Thyroid gland (tissue), 4 donors: ENCODE measurements at places on chromosomes 3 and 15. TPM values are rescaled to one million over a fixed set of nuclear protein-coding genes. Genes with fewer than 3 reads are reported as not detected.
A peak's percentile ranks its signal among the peaks of the same experiment; 100 is the strongest.

- H3K27me3 ChIP-seq = no peaks in the 10 kb centered on the region
- no peaks in the 10 kb centered on the region for H3K4me1 ChIP-seq
- H3K36me3 ChIP-seq = peaks cover 5% of the 10 kb centered on the region
- no peak overlapping the region for H3K4me3 ChIP-seq
- H3K27ac ChIP-seq = no peak overlapping the region
- no peak for DNase-seq
Observed at GRCh38 chr3:141610939-141611338, 124.1 kb downstream of the RASA2 start.

- H3K27ac ChIP-seq = peak overlapping the region; percentile 99
- DNase-seq = no peak
- peaks cover 71% of the 10 kb centered on the region for H3K4me1 ChIP-seq
- no peaks in the 10 kb centered on the region for H3K36me3 ChIP-seq
- no peak overlapping the region for H3K4me3 ChIP-seq
Observed at GRCh38 chr15:60391722-60392315, 6.0 kb downstream of the ANXA2 start.

DNA sequence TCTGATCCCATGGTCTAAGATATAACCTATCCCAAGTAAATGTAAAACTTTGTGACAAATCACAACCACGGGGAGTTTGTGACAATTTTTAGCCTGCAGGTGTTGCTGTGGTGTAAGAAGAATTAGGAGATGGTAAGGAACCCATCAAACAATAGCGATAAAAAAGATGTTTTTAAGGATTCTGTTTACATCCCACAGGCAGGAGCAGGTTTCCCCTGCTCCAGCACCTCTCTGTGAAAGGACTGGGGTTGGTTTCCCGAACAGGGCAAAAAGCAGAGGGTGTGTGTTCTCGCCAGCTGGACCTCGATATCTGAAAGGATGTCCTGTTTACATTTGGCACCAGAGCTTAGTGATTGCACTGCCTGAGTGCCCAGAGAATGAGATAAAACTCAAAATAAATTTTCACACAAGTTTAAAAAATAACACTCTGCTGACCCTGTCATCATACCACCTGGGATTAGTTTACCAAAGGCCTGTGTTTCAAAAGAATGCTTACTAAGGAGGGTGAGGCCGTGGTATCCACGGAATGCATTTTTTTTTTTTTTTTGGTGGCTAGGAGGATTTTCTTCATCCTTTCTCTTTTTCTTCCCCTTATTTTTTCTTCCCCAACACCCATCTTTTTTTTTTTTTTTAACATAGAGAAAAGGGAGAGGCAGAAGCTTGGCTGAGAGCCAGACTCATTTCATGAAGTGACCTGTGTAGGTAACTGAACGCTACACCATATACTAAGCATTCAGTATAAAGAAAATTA is 151.8 kb upstream of the DPH6 start:
- H3K27ac ChIP-seq = no peak overlapping the region
- H3K27me3 ChIP-seq = no peaks in the 10 kb centered on the region
- no peak for DNase-seq
- H3K4me1 ChIP-seq = peaks cover 3% of the 10 kb centered on the region

DNA sequence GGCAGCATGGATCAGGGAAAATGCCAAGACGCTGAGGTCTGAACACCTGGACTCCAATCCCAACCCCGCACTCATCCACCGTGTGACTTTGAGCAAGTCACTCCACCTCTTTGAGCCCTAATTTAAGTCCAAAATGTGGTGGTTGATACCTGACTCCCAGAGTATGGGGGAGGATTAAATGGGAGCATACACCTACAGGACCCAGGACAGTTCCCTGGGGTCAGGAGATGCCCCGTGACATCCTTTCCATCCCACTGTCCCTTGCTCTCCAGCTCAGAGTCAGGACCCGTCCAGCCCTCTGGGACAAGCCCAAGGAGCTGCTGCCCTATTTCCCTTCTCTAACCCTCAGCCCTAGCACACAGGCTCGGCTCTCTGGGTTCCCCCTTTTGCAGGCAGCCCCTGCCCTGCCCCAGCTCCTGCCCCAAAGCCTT is 276.4 kb downstream of the XXYLT1 start:
- H3K36me3 ChIP-seq = no peaks in the 10 kb centered on the region
- H3K4me1 ChIP-seq = no peaks in the 10 kb centered on the region
- H3K27ac ChIP-seq = no peak overlapping the region
- H3K27me3 ChIP-seq = no peaks in the 10 kb centered on the region
- H3K4me3 ChIP-seq = no peak overlapping the region
- no peak for DNase-seq

- H3K4me1 ChIP-seq = peaks cover 7% of the 10 kb centered on the region
- H3K36me3 ChIP-seq = no peaks in the 10 kb centered on the region
- no peak overlapping the region for H3K27ac ChIP-seq
- H3K4me3 ChIP-seq = no peak overlapping the region
- H3K27me3 ChIP-seq = no peaks in the 10 kb centered on the region
Observed at GRCh38 chr3:161213644-161214043, 7.5 kb upstream of the NMD3 start.

DNA sequence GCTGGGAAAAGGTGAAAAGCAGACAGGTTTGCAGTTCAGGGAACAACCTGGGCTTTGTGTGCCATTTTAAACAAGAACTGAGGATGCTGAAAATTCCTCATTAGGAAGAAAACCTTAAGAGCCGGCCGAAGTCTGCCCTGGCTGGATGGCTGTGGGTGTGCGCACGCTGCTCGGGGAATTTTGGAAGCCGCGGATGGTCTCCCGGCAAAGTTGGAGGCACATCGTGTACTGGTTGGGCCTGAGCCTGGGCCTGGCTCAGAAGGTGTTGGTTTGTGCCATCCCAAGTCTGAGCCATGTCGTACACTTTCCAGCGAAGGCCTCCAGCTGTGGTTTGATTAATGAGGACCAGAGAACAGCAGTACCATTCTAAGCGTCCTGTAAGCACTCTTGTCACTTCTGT is 188.2 kb downstream of the ATP10A start:
- H3K27me3 ChIP-seq = peaks cover 4% of the 10 kb centered on the region
- no peak overlapping the region for H3K27ac ChIP-seq
- H3K4me1 ChIP-seq = peaks cover 11% of the 10 kb centered on the region
- no peaks in the 10 kb centered on the region for H3K36me3 ChIP-seq

DNA sequence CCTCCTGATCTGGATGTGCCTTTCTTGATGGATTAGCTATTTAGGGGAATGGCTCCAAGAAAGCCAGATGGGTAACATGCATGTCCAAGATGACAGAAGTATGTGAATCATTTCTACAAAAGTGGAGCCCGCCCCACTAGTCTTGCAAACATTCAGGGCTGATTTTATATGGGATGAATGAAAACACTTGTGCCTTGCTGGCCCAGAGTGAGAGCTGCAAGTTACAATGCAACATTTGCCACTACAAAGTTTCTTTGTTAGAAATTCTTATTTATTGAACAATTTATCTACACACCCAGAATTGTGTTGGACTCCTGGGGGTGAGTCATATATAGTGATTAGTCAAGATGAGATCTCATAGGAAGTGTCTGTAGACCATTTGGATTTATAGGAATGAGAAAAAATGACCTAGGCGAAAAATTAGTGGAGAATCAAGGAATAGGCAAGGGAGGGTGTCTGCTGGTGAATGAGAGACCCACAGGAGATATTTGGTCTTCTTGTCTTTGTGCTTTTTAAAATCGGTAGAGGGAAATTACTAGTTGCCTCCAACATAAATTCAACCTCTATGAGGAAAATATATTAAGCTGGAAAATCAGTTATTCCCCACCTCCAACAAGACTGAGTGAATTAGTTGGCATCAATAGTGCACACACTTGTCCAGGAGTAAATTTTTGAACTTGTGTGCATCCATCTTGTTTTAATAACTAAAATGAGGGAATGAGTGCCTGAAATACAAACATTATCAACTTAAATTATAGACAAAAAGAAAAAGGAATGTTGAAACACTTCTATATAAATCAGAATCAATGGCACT is 53.5 kb upstream of the DCBLD2 start:
- no peaks in the 10 kb centered on the region for H3K36me3 ChIP-seq
- H3K27ac ChIP-seq = no peak overlapping the region
- DNase-seq = no peak
- no peaks in the 10 kb centered on the region for H3K27me3 ChIP-seq

DNA sequence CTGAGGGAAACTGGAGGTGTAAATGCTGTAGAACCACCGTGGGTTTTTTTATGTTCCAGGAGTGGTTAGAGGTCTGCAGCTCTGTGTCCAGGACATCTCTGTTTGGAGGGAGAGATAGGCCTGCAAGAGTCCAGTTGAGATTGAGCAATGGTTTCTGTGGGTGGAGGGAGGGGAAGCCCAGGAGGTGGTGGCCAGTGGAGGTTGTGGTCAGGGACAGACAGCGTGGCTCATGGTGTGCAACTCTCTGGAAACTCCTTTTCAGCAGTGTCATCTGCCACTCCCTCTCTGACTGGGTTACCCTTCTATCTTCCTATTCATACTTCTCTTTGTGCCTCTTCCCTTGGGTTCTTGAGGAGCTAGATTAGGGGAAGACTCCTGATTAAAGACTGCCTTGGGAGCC is 9.6 kb downstream of the XCR1 start:
- H3K36me3 ChIP-seq = no peaks in the 10 kb centered on the region
- H3K4me1 ChIP-seq = no peaks in the 10 kb centered on the region
- H3K4me3 ChIP-seq = no peak overlapping the region
- H3K27ac ChIP-seq = no peak overlapping the region
- no peaks in the 10 kb centered on the region for H3K27me3 ChIP-seq
- no peak for DNase-seq

- no peak overlapping the region for H3K4me3 ChIP-seq
- H3K27me3 ChIP-seq = no peaks in the 10 kb centered on the region
- H3K4me1 ChIP-seq = no peaks in the 10 kb centered on the region
- no peak for DNase-seq
- H3K27ac ChIP-seq = no peak overlapping the region
- H3K36me3 ChIP-seq = no peaks in the 10 kb centered on the region
Observed at GRCh38 chr3:81105206-81105605, 656.2 kb downstream of the GBE1 start.

GRCh38 chr3:104750581-104750980 is 616.1 kb upstream of the ALCAM start:
- no peak overlapping the region for H3K4me3 ChIP-seq
- no peaks in the 10 kb centered on the region for H3K27me3 ChIP-seq
- H3K4me1 ChIP-seq = no peaks in the 10 kb centered on the region
- no peaks in the 10 kb centered on the region for H3K36me3 ChIP-seq
- no peak overlapping the region for H3K27ac ChIP-seq

- no peak overlapping the region for H3K27ac ChIP-seq
- no peak overlapping the region for H3K4me3 ChIP-seq
- no peaks in the 10 kb centered on the region for H3K27me3 ChIP-seq
- DNase-seq = no peak
Observed at GRCh38 chr3:16266714-16267113, 1.7 kb downstream of the OXNAD1 start.

- H3K4me3 ChIP-seq = no peak overlapping the region
- DNase-seq = no peak
- no peaks in the 10 kb centered on the region for H3K27me3 ChIP-seq
- no peak overlapping the region for H3K27ac ChIP-seq
Observed at GRCh38 chr3:123638936-123639689, 54.3 kb upstream of the HACD2 start.

Gene TM4SF18
- 33.3 TPM for total RNA-seq

Gene GOLGA8B
- total RNA-seq = 188 TPM

Gene UCN2
- total RNA-seq = not detected

Gene ZBTB47
- total RNA-seq = 44.4 TPM

Gene ZBTB20
- 222 TPM for total RNA-seq

Gene TM2D3
- total RNA-seq = 87.3 TPM
